ENCODE measurements at places on chromosomes 6 and 20. TPM values are rescaled to one million over a fixed set of nuclear protein-coding genes. Genes with fewer than 3 reads are reported as not detected.

Gene MAP7
- 16.8 TPM for total RNA-seq

Gene SLC52A3
- 1.6 TPM for total RNA-seq

Gene OR2B6
- total RNA-seq: not detected

Gene KCNK5
- 12.6 TPM for total RNA-seq

Gene SLC17A3
- total RNA-seq: not detected

DNA sequence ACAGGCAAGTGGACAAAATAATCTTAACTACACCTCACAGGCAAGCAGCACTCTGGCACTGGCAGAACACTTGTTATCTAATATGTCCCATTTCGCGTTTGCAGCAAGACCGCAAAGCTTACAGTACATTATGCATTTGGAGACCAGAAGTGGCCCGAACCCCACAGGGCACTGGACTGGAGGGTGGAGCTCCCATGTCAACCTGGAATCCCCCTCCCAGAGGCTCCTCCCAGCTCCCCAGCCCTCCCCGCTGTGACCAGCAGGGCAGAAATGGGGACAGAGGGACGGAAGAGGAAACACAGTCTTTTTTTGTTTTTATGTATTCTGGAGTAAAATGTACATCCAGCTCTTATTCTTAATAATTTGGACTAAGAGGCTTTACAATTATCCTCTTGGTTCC, 263.7 kb downstream of the SMOC2 start:
- no peaks in the 10 kb centered on the region for H3K36me3 ChIP-seq
- H3K4me3 ChIP-seq: no peak overlapping the region
- no peaks in the 10 kb centered on the region for H3K4me1 ChIP-seq

DNA sequence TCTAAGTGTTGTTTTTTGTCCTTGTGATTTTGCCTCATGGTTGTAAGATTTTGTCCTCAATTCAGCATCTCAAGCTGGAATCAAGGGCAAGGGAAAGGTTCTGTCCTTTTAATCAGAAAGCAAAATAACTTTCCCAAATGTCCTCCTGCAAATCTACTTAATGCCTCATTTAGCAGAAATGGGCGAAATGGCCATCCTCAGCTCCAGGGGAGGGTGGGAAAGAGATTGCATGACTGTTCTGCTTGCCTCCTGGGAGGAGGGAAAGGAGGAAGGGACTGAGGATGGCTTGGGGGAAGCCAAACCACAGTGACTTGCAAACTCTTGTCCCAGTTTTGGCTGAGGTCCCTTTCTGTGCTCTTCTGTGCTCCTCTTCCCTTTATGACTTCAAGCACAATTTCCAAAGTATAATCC, 43.4 kb downstream of the TNFAIP3 start:
- H3K4me1 ChIP-seq: no peaks in the 10 kb centered on the region
- H3K36me3 ChIP-seq: no peaks in the 10 kb centered on the region
- no peak for DNase-seq

GRCh38 chr6:32176476-32177182, 745 bp upstream of the AGPAT1 start:
- H3K27me3 ChIP-seq: no peaks in the 10 kb centered on the region
- H3K4me3 ChIP-seq: peak overlapping the region; percentile 74
- H3K36me3 ChIP-seq: no peaks in the 10 kb centered on the region
- DNase-seq: no peak

- DNase-seq: no peak
- H3K4me1 ChIP-seq: no peaks in the 10 kb centered on the region
- no peak overlapping the region for H3K27ac ChIP-seq
Measured at GRCh38 chr6:148037496-148037895, 305.1 kb upstream of the SASH1 start.

DNA sequence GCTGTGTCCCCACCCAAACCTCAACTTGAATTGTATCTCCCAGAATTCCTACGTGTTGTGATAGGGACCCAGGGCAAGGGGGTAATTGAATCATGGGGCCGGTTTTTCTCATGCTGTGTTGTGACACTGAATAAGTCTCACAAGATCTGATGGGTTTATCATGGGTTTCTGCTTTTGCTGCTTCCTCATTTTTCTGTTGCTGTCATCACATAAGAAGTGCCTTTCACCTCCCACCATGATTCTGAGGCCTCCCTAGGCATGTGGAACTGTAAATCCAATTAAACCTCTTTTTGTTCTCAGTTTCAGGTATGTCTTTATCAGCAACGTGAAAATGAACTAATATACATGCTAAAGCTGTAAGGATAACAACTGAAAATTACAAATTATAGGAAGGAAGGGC, 88.3 kb downstream of the CDYL start:
- H3K27me3 ChIP-seq: no peaks in the 10 kb centered on the region
- DNase-seq: no peak
- no peaks in the 10 kb centered on the region for H3K4me1 ChIP-seq
- H3K4me3 ChIP-seq: no peak overlapping the region
- no peaks in the 10 kb centered on the region for H3K36me3 ChIP-seq
- H3K27ac ChIP-seq: no peak overlapping the region

- no peaks in the 10 kb centered on the region for H3K36me3 ChIP-seq
- no peak overlapping the region for H3K4me3 ChIP-seq
- H3K4me1 ChIP-seq: peaks cover 16% of the 10 kb centered on the region
- no peaks in the 10 kb centered on the region for H3K27me3 ChIP-seq
Measured at GRCh38 chr20:44542890-44543289, 21.0 kb upstream of the SERINC3 start.
